ENCODE measurements at places on chromosomes 13 and 19.

DNA sequence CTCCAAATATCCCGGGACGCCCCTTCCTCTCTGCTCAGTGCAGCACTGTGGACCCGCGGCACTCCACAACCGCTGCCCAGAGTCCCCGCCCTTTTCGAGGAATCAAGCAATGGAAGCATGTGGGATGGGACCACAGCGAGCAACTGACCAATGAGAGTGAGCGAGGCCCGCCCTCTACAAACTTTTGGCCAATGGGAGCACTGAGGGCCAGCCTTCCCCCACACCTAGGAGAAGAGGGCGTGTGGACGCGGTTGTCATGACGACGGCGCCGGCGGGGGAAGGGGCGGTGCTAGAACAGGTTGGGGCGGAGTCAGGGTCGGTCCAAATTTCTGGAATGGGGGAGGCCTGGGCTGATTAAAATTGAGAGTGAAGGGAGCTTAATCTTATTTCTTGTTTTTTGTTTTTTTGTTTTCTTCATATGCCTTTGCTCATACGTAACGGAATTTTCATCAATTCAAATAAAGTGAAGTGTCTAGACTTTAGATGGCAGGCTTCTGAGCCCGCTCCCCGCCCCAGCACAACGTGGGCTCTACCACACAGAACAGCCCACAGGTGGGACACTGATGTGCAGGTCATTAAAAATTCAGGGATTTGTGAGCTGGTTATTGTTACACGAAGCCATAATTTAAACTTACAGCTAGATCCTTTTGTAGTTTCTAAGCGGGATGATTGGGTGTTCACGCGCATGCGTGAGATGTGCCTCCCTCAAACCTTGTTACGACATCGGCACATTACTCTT lies at the start of gene DNAAF3:
Gene DNAAF3 (minus strand): TSS at position 84 of the 739 bp plus-strand sequence. CDS start 200 bp downstream, outside the sequence.
- DNase-seq: peak; percentile 84

DNA sequence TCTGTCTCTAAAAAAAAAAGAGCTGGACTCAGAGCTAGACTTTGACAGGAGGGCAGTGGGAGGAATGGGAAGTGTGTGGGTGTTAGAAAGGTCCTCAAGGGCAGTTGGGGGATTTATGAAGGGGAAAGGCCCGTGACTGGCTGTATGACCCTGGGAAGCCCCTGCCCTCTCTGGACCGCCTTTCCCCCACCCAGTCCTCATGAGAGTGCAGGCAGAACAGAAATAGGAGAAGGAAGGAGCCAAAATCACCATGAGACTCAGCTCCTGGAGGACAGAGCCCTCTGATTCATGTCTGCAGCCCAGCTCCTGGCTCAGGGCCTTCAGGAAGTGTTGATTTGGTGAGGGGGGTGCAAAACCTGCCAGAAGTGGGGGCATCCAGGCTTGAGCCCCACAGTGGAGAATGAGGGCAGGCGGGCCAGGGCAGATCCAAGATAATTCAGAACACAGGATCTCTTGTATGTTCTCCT lies 8.7 kb upstream of the SMG9 start:
- no peak for DNase-seq

GRCh38 chr19:3073159-3073563 lies 10.9 kb upstream of the TLE5 start:
- no peak for DNase-seq

DNA sequence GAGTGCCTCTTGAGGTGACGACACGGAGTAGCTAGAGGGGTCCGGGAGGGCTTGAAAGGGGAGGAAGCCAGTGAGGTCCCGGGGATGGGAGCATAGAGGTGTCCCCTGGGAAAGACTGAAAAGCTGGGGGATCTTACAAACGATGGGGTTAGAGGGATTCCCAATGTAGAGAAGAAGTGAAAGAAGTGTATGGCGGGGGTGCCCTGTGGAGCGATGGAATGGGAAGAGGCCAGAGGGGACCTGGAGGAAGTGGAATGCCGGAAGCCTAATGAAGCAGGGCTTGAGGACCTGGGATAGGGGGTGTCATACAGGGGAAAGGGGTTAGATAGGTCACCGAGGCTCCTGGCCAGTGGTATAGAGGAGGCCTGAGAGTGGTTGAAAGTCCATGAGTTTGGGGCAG lies 580 bp downstream of the AP2A1 start:
- no peak for DNase-seq

GRCh38 chr19:28135825-28136224 lies 1077.1 kb downstream of the UQCRFS1 start:
- DNase-seq: no peak

GRCh38 chr13:49977992-49978391 lies 18.9 kb upstream of the TRIM13 start:
- no peak for DNase-seq

DNA sequence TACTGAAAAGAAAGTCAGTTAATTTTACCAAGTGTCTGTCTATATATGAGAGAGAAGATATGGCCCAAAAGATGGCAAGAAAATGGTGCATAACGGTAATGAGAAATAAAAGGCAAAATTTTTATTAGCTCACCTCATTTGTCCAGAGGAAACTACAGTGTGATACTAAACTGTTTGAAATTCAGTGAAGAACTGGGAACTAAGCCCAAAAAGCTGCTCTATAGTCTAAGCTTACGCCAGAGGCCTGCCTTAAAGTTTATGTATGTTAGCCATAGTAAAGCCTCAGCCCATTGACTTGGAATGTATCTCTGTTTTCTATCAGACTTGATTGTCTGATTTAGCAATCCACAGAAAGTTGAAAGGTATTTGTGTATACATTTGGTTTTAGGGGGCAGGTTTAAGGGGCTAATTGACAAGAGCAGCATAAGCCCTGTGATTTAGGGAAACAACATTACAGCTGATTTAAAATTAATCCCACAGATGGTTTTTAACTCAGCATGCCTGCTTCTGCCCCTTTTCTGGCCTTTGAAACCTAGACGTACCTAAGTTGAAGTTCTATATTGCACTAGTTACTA lies 91.0 kb upstream of the MAB21L1 start:
- no peak for DNase-seq

- DNase-seq: no peak
Observed at GRCh38 chr13:80458543-80458942, 117.6 kb upstream of the SPRY2 start.

GRCh38 chr19:4018140-4018613 lies 10.6 kb downstream of the PIAS4 start:
- peak; percentile 61 for DNase-seq

DNA sequence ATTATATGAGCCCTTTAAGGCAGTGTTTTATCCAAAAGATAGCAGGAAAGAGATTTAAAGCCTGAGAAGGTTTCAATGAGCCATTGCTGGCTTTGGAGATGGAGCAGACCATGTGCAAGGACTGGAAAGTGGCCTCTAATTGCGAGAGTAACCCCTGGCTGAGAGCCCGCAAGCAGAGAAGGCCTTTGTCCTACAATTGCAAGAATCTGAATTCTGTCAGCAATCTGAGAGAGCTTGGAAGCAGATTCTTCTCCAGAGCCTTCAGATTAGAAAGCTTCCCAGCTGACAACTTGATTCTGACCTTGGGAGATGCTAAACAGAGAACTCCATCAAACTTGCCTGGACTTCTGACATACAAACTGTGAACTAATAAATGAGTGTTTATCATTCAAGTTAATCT lies 528.7 kb upstream of the KLF12 start:
- DNase-seq: no peak

GRCh38 chr19:37972803-37973202 lies 65.8 kb downstream of the SIPA1L3 start:
- no peak for DNase-seq

GRCh38 chr13:20873348-20873747 lies 29.2 kb downstream of the XPO4 start:
- no peak for DNase-seq

DNA sequence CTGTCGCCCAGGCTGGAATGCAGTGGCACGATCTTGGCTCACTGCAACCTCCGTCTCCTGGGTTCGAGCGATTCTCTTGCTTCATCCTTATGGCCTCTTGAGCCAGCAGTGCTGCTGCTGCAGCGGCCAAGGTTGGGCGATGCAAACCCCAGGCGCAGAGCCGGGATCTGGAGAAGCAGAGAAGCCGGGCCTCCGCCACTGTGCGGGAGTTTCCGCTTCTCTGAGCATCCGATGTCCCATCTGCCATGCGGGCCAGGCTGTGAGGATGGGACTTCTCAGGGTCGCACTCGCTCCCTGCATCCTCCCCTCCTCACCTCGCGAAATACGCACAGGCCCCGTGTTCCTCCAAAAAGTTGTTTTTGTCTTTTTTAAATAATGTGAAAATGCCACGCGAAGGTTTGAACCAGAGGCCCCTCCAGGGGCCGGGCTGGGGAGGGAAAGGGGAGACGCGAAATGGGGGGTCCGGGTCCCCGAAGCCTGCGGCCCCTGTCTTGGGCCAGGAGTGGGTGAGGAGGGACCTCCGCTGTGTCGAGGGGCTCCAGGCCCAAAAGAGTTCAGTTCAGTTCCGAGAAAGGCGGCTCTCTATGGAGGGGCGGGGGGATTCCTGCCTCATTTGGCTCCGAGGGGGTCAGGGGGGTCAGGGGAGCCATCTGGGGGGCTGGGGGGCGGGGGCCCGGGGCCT lies 15.9 kb downstream of the CYTH2 start:
- no peak for DNase-seq

DNA sequence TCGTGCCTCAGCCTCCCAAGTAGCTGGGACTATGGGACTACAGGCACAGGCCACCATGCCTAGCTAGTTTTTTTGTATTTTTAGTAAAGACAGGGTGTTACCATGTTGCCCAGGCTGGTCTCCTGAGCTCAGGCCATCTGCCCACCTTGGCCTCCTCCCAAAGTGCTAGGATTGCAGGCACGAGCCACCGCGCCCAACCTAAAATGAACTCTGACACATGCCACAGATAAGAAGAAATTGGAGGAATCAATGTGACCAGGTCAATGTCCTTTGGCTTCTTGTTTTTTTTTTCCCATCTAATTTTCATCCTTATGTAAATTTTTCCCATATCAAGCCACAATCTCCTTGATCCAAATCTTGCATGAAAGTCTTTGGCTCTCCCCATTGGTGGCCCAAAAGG lies 68.1 kb upstream of the SOX21 start:
- DNase-seq: no peak

- DNase-seq: no peak
Observed at GRCh38 chr13:25541434-25542123, 169.8 kb downstream of the ATP8A2 start.

DNA sequence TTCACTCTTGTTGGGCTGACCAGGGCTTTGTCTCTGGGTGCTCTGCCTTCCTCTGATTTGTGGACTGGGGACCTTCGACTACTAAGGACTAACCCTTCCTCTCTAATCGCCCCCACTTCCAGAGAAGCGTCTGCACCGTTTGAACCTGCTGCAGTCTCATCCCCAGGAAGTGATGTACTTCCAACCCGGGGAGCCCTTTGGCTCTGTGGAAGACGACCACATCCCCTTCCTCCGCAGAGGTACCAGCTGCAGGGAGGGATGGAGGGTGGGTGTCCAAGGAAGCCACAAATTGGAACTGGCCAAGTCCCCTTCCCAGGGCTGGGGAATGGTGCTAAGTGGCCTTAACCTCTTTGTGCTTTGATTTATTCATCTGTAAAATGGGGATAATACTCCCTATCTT lies 9.2 kb downstream of the QPCTL start:
- no peak for DNase-seq

GRCh38 chr19:1254081-1254527 lies 5.7 kb downstream of the MIDN start:
- peak; percentile 66 for DNase-seq

GRCh38 chr19:3075605-3076431 lies 13.5 kb upstream of the TLE5 start:
- DNase-seq: peak; percentile 33

- DNase-seq: no peak
Observed at GRCh38 chr19:45355402-45355801, 14.9 kb downstream of the KLC3 start.

DNA sequence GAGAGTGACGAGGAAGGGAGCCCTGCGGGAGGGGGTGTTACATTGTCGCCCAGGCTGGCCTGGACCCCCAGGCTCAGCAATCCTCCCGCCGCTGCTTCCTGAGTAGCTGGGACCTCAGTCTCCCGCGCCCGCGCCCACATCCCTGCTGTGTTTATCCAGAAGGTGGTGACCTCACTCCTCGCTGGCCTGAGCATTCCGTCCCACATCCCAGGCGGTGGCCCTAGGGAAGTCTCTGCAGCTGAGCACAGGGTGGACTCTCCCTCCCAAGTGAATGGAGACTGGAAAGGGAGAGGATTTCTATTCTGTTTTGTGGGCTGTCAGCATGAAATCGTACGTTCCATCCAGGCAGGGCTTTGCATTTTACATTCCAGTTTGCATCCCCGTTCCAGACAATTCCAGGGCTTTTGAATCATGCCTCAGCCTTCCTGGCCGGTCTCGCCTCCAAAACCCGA lies 401 bp upstream of the ZNF765 start:
- DNase-seq: no peak

DNA sequence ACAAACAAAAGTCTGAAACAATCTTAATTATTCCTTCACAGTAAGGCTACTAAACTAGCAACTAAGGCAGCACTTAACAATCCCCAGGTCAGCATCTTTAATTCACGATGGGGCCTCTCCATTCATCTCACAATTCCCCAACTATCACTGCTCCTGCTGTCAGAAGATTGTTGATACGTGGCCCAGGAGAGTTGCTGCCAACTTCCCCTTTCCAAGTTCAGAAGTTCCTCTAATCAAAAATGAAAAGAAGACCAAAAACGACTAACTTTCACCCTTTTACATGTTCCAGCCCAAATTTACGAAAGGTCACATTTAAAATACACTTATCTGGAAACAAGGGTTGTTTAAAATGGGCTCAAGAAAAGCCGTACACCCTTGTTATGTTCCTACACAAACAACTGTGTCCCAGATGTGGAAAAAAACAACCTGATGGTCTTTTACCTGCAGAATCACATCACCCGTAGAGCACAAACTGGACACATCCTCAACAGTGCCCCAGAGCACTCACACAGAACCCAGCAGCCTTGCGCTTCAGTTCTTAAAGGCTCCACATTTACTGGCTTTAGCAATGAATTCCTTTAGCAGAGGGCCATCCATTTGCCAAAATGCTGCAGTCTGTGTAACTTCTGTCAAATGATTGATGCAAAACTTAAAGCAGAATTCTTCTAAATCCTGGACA lies 38.0 kb downstream of the PHF11 start:
- no peak for DNase-seq

- peak; percentile 96 for DNase-seq
Observed at GRCh38 chr19:1266916-1267476, 2.1 kb upstream of the CIRBP start.

- no peak for DNase-seq
Observed at GRCh38 chr13:41501281-41501680, 43.9 kb downstream of the RGCC start.

GRCh38 chr19:52336791-52337381 lies 843 bp downstream of the ZNF610 start:
- DNase-seq: peak; percentile 41

- no peak for DNase-seq
Observed at GRCh38 chr13:41565216-41565615, 107.9 kb downstream of the RGCC start.
